ENCODE measurements at places on chromosomes 2 and 18. TPM values are rescaled to one million over a fixed set of nuclear protein-coding genes. Genes with fewer than 3 reads are reported as not detected.

Gene FBLN7
- 0.04 TPM for total RNA-seq

Gene ANKRD30BL
- not detected for total RNA-seq

Gene ACMSD
- total RNA-seq = not detected

Gene TUBB8B
- total RNA-seq = 0.67 TPM

Gene CYP27A1
- 0.44 TPM for total RNA-seq

Gene GALR1
- not detected for total RNA-seq

Gene KIF3C
- total RNA-seq = 20.6 TPM

Gene CRYGC
- total RNA-seq = not detected

Gene LOXL3
- 1.4 TPM for total RNA-seq

Gene CPLX4
- not detected for total RNA-seq

Gene TMEFF2
- not detected for total RNA-seq

Gene PSMA8
- total RNA-seq = not detected

Gene KRTCAP3
- total RNA-seq = 40.2 TPM

Gene AQP12A
- total RNA-seq = not detected

Gene CERKL
- not detected for total RNA-seq

Gene RUFY4
- total RNA-seq = not detected

GRCh38 chr2:145623136-145623535 lies 1103.2 kb upstream of the ZEB2 start:
- no peak for DNase-seq

DNA sequence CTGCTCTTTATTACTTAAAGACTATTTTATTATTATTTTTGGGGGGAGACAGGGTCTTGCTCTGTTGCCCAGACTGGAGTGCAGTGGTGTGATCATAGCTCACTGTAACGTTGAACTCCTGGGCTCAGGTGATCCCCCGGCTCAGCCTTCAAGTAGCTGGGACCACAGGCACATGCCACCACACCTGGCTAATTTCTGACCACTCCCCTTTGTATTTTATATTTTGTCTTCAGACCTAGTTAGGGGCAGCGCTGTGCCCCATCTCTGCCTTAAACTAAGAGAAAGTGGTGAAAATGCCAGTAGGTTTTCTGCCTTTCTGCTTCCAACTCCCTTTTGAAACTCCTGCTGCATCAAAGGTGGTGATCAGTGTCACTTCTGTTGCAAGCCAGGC lies 82.5 kb downstream of the LPIN1 start:
- no peak for DNase-seq

DNA sequence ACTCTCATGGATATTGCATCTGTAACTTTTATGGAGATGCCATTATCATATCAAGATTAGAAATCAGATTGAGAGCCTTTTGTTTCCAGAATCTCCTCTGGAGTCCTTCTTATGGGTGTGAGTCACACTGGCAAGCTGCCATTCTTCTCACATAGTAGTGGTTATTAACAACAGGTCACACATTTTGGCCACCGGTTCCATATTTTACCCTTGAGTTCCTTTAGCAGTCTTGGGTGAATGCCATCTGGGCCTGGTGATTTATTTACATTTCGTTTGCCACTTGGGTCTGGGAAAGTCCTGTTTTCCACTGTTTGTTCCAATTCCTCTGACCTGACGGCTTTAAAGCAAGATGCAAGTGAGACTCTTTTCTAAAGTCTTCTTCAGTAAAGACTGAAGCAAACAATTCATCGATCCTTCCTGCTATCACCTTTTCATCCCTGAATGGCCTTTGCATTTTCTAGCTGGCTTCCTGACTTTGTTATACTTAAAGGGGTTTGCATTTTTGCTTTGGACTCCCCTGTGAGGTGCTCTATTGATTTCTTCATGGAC lies 80.5 kb upstream of the CAVIN2 start:
- peak; percentile 55 for DNase-seq

DNA sequence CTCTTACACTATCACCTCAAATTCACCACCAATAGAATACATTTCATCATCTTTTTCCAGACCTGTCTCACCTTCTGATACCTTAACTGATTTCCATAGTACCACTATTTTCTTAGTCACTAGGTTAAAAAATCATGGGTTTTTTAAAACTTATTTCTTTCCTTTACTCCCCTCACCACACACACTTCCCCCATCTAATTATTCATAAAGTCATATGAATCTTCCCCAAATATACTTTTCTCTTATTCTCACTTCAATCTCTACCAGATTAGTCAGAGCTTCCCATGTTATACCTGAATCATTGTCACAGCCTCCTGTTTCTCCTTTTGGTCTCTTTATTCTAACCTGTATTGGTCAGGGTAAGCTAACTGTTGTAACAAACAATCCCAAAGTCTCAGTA lies 696.3 kb downstream of the BCL11A start:
- no peak for DNase-seq

DNA sequence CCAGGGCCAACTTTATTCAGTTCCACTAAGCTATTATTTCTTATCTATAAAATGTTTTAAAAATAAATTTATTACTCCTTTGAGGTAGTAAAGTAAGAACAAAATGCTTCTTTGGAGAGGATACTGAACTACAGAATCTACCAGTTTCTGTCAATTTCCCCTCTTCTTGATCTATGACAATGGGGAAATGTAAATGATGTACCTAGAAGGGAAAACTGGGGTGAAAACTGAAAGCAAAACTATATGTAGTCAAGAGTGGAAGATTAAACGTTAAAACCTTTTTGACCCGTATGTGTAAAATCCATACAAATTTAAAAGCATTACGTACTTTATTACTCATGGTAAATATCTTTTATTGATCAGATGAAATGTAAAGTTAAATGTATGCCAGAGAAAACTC lies 1287.8 kb upstream of the TMEFF2 start:
- no peak for DNase-seq

- no peak for DNase-seq
Measured at GRCh38 chr2:111169268-111169667, 48.6 kb downstream of the BCL2L11 start.

DNA sequence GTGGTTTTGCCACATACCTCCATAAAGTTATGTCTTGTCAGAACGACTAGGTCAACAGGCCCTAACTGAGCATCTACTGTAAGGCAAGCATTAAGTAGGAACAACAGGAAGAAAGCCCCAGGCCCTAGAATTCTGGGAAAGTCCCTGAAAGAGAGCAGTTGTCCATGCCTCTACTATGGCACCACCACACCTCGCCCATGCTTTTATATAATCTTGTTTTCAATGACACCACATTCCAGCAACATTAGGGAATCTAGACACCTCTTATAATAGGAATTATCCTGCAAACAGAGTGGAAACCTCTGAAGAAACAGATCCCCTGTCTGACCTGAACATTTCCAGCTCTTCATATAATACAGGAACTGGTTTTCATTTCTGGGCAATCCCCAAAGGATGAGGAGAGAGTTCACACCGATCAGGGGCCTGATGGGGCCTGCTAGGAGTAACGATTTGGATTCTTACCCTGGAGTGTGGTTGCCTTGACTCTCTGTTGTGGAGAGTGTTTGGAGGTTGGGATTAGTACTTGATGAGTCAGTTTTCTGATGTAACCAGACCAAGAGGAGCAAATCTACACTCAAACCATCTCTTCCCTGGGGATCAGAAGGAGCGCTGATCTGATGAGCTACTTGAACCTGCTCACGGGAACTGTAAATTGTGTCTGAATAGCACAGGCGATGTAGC lies 31.9 kb upstream of the CEP68 start:
- peak; percentile 95 for DNase-seq

DNA sequence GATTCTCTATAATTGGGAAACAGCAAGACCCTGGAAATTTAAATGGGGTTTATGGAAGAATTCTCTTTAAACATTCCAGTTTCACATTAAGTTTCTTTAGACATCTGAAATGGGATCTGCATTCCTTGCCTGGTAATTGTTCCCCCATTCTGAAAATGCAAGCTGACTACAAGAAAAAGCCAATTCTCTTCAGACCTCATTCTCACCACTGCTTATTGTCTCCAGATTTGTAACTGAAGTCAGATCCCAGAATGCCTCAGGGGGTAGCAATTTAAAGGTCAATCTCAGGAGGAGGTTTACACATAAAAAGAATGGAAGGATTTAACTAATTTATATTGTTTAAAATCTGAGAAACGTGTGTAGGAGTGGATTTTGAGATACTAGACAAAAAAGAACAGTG lies 41.2 kb downstream of the COL3A1 start:
- no peak for DNase-seq

DNA sequence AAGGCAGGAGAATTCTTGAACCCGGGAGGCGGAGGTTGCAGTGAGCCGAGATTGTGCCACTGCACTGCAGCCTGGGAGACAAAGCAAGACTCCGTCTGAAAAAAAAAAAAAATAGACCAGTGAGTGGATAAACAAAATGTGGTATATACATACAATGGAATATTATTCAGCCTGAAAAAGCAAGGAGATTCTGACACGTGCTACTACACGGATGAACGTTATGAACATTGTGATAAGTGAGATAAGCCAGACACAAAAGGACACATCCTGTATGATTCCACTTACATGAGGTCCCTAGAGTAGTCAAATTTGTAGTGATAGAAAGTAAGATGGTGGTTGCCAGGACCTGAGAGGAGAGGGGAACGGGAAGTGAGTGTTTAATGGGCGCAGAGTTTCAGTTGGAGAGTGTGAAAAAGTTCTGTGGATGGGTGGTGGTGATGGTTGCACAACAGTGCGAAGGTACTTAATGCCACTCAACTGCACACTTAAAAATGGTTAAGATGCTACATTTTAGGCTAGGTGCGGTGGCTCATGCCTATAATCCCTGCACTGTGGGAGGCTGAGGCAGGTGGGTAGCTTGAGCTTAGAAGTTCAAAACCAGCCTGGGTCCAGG lies 38.3 kb downstream of the NIFK start:
- no peak for DNase-seq

- no peak for DNase-seq
Measured at GRCh38 chr2:177740700-177741099, 331.9 kb downstream of the PDE11A start.

DNA sequence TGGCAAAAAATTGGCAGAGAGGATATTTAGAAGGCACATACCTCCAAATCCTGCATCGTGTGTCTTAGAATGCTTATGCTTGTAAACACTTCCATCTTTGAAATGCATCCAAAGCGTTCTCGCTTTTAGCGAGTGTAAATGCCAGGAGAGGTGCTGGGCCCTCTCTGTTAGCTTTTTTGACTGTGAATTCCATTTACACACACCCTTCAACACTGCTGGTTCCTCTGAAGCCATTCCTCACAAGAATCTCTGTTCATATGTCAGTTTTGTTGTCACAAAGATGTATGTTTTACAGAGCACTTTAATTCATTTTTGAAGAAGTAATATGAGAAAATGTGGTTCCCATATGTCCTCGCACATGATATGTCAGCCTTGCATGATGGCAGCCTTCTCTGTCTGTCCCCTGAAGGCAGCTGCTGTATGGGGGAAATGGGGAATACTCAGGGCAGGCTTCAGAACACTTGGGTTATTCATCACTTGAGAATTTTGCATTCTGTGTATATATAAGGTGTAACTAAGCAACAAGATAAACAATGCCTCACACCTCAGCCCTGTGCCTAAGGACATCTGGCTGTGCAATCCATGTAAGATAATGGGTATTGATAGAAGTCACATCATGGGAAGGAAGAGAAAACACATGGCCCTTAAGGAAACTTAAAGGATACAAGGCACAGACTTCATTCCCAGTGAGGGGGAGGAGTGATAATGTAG lies 52.3 kb downstream of the RAB27B start:
- DNase-seq = peak; percentile 86

DNA sequence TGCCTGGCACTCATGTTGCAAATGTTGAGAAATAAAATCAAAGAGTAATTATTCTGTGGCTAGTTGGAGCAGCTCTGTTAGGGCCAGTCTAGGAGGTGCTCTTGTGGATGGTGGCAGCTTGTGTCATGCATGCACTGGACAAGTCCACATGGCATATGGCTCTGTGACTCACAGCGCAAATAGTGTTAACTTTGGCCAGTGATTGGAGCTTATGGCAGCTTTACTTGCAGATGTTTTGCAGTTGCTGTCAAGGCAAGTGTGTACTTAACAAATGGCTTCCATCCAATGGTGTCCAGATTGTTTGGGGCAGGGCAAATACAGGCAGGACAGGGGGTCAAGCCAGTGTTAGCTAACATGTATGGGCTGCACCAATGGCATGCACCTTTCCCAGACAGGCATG lies 26.1 kb upstream of the TMX3 start:
- DNase-seq = no peak

GRCh38 chr2:62596061-62596921 lies 90.3 kb upstream of the TMEM17 start:
- DNase-seq = peak; percentile 22

GRCh38 chr2:142769761-142770160 lies 107.7 kb upstream of the KYNU start:
- DNase-seq = peak; percentile 66

DNA sequence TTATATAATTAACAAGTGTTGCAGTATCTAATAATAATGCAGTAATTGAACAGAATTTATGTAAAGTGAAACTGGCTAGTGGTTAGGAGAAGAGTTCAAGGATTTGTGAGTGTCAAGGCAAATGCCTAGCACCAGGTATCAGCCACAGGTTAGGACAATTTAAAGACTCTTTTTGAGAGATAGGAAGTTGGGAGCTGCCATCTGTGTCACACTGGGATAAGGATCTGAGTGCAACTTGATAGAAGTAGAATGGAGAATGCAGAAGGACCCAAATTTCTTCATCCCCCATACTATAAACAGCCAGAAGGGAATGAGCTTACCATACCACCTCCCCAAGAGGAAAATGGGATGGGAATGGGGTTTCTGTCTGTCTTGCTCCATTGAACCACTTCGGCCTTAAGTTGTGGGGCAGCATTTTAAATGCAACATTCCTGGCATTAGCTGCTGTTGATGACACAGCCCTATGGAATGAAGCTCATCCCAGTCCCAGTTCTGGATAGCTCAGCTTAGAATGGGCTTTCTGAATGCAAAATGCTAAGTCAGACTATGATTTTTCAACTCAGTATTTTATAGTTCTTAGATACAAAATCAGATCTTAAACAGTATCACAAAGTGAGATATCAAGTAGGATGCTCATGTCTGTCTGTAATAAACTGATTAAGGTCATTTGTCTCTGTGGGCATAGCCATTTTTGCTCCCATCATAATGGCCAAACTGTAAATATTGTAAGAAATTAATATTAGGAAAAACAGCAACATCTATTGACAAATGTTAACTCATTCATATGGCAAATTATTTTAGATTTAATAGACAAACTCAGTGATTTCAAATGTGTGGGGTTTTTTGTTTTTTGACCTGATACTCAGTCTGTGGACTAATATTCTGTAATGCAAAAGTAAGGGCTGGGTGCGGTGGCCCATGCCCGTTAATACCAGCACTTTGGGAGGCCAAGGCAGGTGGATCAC lies 44.0 kb downstream of the GPR155 start:
- DNase-seq = peak; percentile 81

- no peak for DNase-seq
Measured at GRCh38 chr2:177296040-177296439, 31.5 kb upstream of the NFE2L2 start.

- no peak for DNase-seq
Measured at GRCh38 chr18:23740105-23740830, 51.0 kb downstream of the LAMA3 start.

- DNase-seq = no peak
Measured at GRCh38 chr2:123771928-123772632, 253.0 kb upstream of the CNTNAP5 start.

Measured in foreskin keratinocyte (primary cell).